ENCODE measurements at places on chromosomes 2 and 18.

- DNase-seq, result no peak
Measured at GRCh38 chr18:71293322-71293721, 1004.5 kb downstream of the SOCS6 start.

GRCh38 chr2:208134928-208135586, 5.4 kb upstream of the CRYGC start:
- DNase-seq, result peak; percentile 16

- DNase-seq, result peak; percentile 3
Measured at GRCh38 chr2:27992787-27993401, 102.4 kb downstream of the BABAM2 start.

GRCh38 chr2:101063352-101064124, 61.4 kb downstream of the RPL31 start:
- no peak for DNase-seq

DNA sequence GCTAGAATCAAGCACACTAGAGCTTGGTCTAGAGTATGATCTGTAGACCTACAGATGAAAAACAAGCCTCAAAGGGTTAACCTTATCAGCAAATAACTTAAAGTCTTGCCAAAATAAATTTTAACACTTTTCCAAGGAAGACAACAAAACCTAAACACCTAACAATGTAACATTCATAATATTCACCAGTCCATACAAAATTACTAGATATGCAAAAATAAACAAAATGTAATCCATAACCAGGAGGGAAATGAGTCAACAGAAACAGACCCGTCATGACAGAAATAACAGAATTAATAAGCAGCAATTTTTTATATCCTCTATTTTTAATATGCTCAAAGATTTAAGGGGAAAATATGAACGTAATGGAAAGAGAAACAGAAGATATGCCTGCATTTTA, 36.1 kb downstream of the TRAK2 start:
- no peak for DNase-seq

DNA sequence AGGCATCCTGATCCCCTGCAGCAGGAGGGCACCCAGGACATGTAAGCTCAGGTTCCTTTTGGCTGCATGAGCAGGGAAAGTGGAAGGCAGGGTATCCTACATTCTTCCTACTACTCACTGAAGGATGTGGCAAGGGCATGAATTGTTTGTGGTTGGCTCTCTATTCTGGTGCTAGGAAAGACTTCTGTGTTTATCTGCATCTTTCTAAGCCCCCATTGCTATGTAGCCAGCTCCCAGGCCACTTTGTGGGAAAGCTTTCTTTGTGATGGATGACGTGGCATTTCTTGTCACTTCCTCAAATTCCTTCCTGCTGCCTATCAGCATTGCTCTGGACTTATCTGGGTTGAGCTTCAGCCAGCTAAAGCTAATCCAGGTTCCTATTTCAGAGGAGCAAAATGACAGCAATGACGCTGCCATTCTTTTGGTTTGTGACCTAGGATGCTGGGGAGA, 46.2 kb downstream of the MEIS1 start:
- peak; percentile 68 for DNase-seq

GRCh38 chr18:75016025-75016717, 192.8 kb downstream of the PTGR3 start:
- no peak for DNase-seq

- DNase-seq, result no peak
Measured at GRCh38 chr2:176466918-176467452, 197.7 kb downstream of the MTX2 start.

DNA sequence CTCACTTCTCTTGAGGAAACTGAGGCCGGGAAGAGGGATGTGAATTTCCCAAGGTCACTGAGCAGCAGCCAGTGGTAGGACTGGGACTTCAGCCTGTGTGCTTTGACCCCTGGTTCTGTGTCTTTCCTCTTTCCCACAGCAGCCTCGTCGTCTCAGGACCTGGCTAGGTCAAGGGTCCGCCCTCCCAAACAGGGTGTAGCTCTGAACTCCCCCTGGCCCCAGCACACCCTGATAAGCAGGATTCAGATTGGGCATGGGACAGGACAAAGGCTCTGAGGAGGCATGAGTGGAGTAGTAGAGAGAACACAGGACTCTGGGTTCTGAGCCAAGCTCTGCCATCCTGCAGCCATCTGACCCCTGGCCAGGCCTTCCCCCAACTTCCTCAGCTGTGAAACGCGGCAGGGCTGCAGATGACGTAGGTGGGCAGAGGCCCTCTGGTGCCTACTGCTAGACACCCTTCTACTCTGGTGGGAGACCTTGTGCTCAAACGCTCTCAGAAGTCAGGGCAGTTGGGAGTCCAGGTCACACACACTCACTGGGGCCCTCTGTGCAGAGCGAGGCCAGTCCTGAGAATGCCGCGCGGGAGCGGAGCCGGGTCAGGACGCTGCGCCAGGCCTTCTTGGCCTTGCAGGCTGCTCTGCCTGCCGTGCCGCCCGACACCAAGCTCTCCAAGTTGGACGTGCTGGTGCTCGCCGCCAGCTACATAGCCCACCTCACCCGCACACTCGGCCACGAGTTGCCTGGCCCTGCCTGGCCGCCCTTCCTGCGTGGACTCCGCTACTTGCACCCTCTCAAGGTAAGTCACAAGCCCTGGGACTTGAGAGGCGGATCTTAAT, 984 bp downstream of the TCF23 start:
- DNase-seq, result no peak

GRCh38 chr18:69518989-69519388, 118.3 kb downstream of the DOK6 start:
- DNase-seq, result no peak

GRCh38 chr2:163563336-163563735, 172.5 kb downstream of the FIGN start:
- no peak for DNase-seq

- DNase-seq, result no peak
Measured at GRCh38 chr2:157327200-157327599, 1.6 kb upstream of the ERMN start.

GRCh38 chr18:39713961-39714360, 2148.4 kb upstream of the CELF4 start:
- no peak for DNase-seq

DNA sequence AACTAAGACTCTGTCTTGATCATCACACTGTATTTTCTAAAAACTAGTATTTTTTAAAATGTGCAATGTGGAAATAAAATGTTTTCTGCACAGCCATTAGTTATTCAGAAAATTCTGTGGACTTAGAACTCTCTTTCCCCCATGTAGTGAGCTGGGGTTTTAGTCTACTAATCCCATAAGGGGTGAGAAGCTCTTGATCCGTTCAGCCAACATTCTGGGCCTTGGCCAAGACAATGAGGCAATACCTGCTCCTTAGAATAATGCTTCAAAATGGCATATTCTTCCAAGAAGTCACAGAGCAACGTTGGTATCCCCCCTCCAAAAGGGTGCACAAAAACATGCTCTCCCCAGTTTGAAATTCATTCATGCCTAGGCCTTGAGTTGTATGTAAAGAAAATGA, 4.0 kb downstream of the REEP1 start:
- no peak for DNase-seq

DNA sequence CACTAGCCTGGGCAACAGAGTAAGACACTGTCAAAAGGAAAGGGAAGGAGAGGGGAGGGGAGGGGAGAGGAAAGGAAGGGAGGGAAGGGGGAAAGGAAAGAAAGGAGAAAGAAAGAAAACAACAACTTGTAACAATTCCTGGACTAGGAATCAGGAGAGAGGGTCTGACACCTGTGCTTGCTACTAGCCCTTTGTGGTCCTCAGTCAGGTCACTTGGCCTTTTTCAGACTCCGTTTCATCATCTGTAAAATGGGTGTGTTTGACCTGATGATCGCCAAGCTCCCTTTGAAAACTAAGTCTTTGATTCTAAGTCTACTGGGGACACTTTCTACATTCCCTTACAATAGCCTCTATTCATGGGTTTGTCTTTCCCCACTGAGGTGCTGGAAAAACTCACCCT, 11.4 kb upstream of the ATP8B1 start:
- DNase-seq, result no peak

DNA sequence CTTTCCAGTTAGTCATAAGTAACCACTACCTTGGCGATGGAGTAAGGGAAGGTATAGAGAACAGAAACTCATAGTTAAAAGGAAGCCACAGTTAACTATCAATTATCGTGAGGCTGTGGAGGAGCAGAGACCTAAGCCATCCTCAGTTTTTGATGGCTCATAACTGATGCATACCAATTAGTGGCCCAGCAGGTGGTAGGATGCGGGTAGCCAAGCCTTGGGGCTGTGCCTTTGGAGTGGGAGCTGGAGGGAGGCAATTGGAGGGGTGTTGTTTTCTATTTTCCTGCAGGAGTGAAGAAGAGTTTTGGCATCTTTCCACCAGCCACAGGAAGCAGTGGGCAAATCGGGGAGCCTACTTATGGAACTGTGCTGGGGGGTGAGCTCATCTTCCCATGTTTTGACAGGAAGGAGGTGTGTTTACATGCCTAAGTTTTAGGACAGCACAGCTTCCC, 194.8 kb downstream of the TPGS2 start:
- no peak for DNase-seq

GRCh38 chr2:95115418-95115817, 6.2 kb downstream of the MRPS5 start:
- peak; percentile 74 for DNase-seq

DNA sequence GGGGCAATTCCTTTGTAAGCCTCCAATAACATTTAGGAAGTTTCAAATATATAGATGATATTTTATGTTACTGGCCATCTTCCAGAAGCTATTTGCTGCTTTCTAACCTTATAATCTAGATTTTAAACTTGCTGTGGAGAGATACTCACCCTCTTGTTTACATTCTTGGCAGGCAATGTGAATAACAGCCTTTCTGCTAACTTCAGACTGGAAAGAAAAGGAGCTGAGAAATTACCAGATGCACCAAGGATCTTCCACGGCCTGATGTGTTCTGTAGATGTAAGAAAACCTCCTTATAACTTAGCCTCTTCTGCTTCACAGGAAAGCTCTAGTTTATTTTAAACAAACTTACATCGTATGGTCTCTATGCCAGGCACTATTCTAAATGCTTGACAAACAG, 16.7 kb downstream of the REG1B start:
- DNase-seq, result no peak

- no peak for DNase-seq
Measured at GRCh38 chr18:59669872-59670657, 27.2 kb downstream of the CCBE1 start.

- DNase-seq, result no peak
Measured at GRCh38 chr2:238738917-238739316, 109.0 kb upstream of the TWIST2 start.

- no peak for DNase-seq
Measured at GRCh38 chr2:240573516-240574385, 5.5 kb downstream of the RNPEPL1 start.

DNA sequence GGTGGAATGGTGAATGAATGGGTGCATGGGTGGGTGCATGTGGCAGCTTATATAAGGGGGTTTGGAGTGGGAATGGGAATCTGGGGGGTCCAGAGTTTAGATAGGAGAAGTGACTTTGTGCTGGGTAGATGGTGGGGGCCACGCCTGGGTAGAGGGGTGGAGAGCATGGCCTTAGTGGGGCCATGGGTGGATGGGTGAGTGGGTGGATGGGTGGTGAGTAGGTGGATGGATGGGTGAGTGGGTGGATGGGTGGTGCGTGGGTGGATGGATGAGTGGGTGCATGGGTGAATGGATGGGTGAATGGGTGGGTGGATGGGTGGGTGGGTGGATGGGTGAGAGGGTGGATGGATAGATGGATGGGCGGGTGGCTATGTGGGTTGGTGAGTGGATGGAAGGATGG, 53.9 kb downstream of the MYO7B start:
- DNase-seq, result no peak

DNA sequence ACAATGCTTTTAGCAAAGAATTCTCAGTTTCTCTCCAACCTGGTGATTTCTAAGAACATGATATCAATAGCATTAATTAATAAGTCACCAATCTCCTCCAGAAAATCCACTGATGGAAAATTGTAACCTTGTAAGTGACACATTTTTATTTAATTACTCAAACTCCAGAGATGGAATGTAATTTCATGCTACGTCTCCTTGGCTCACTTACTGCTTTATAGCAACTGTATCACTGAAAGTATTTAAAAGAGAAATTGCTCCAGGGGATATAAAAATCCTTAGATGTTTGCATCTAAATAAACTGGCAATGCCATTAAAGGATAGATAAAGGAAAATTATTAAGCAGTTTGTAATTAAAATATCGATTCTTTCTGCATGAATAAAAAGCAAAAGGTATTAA, 325.4 kb downstream of the TSN start:
- DNase-seq, result no peak

DNA sequence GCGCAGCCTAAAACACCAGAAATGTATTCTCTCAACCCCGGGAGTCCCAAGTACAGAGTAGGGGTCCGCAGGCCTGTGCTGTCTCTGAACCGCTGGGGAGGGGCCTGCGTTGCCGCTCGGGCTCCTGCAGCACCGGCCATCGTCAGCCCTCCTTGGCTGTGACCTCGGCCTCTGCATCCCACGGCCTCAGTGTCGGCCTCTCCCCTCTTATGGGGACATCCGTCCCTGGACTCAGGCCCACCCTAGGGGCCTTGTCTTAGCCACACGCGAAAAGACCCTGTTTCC, 50.5 kb downstream of the KCNG2 start:
- no peak for DNase-seq

GRCh38 chr2:10537522-10538199, 89.5 kb upstream of the ODC1 start:
- no peak for DNase-seq

DNA sequence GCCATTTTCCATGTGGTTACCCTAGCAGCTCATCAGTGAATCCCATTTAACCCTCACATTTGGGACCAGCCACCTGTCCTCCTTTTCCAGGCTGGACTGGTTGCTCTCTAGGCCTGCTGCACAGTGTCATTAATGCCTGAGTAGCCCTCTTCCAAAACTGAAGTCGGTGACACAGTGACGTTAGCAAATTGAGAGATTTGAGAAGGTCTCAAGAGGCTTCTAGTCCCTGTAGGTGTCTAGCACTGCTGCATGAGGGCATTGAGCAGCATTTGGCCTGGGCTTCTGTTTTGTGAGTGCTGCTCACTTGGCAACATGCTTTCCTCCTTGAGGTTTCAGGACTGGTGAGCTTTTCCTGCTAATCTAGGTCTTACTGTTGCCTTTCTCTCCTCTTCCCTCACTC, 36.7 kb downstream of the PKP4 start:
- peak; percentile 12 for DNase-seq

DNA sequence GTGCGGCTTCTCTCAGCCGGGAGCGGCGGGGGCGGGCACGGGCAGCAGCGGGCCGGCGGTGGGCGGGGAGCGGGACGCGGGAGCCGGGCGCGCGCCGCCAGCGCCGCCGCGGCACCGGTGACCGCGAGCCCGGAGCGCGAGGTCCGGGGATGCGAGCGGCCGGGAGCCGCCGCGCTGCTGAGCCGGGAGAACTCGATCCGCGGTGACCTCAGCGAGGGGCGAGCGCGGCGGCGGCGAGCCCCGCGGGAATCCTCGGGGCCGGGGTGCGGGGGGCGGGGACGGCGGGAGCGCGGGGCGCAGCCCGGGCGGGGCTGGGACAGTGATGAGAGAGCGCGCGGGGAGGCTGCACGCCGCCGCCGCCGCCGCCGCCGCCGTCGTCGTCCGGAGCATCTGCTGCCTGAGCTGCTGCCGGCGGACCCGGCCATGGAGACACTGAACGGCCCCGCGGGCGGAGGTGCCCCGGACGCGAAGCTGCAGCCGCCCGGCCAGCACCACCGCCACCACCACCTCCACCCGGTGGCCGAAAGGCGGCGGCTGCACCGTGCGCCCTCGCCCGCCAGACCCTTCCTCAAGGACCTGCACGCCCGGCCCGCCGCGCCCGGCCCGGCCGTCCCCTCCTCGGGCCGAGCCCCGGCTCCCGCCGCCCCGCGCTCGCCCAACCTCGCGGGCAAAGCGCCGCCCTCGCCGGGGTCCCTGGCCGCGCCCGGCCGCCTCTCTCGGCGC, at the start of gene MTCL1:
Gene MTCL1, plus strand, starts transcription at position 319 of the 723 bp plus-strand sequence. Its CDS starts 105 bp downstream, at position 424.
- DNase-seq, result peak; percentile 77

GRCh38 chr18:845152-845819, 33.2 kb upstream of the YES1 start:
- DNase-seq, result no peak

Data from neural progenitor cell (in vitro differentiated cells).